ENCODE measurements at places on chromosomes 1 and 21. TPM values are rescaled to one million over a fixed set of nuclear protein-coding genes. Genes with fewer than 3 reads are reported as not detected.

Gene LRRC39
- 0.51 TPM for total RNA-seq

Gene AUNIP
- total RNA-seq, result 12.9 TPM

Gene TMEM50B
- 13.6 TPM for total RNA-seq

Gene SLC25A24
- 13.6 TPM for total RNA-seq

Gene UMODL1
- not detected for total RNA-seq

Gene KLF17
- not detected for total RNA-seq

Gene EXO1
- total RNA-seq, result 53.8 TPM

Gene DCST2
- total RNA-seq, result 0.46 TPM

Gene NUDT17
- total RNA-seq, result 3.7 TPM

Gene MANEAL
- total RNA-seq, result 1.0 TPM

DNA sequence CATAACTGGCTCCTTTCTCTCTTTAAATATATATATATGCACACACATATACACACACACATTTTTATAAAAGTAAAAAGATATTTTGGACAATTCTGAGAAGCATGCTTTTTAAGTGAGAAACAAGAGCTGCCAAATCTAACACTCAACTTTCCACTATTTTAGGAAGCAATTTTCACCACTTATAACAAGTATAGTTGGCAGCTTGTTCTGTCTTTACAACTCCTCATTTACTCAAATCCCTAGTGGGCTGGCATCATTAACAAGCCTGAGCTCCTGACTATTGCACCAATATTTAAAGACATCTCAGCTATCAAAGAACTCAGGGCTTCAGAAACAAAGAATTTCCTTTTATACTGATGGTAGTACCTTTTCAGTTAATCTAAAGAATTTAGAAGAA is 76.6 kb downstream of the RAB3GAP2 start:
- H3K4me3 ChIP-seq, result no peak overlapping the region
- no peaks in the 10 kb centered on the region for H3K4me1 ChIP-seq
- no peak overlapping the region for H3K27ac ChIP-seq

DNA sequence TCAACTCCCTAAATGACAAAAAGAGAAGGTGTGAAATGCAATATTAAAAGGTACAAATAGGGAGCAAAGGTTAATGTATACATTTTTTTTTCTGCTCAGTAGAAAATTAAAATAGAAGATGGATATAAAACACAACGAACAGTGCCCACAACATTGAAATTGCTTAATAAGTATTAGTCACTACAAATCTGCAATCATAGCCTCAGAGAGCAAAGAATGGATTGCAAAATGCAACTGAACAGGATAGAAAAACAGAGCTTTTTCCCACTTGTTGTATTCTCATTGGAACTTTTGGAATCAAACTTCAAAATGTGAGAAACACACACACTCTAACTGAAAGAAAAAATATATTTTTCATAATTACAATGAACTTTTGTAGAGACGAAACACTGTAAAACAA is 552.2 kb upstream of the NCAM2 start:
- no peaks in the 10 kb centered on the region for H3K4me1 ChIP-seq
- H3K4me3 ChIP-seq, result no peak overlapping the region
- no peak overlapping the region for H3K27ac ChIP-seq

DNA sequence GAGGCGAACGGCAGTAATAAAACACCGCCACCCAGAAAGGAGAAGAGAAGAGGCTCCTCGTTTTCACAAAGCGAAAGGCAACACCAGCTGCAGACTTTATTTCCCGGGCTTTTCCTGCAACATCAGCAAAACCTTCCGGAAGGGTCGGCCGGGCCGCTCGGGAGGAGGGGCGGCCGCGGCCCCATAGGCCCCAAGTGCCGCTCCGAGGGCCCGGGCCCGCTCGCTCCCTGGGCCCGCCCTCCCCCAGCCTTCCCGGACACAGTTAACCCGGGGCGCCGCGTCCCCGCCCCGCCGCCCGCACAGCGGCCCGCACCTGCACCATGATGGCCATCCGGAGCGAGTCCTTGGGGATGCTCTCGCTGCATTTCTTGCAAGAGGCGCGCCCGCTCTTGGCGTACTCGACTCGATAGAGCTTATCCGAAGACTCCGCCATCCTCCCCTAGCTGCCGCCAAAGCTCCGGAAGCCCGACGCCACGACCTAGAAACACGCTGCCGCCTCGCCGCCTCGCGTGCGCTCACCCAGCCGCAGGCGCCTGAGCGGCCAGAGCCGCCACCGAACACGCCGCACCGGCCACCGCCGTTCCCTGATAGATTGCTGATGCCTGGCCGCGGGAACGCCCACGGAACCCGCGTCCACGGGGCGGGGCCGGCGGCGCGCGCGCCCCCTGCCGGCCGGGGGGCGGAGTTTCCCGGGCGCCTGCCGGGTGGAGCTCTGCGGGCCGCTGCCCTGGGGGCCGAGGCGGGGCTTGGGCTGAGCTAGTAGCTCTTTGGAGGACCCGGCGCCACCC is at the start of gene PARP1:
Gene PARP1 (minus strand): TSS at position 597 of the 788 bp plus-strand sequence. CDS start 164 bp downstream, at position 433.
- peak within 1 kb of the TSS; percentile 94 for H3K27ac ChIP-seq
- H3K4me1 ChIP-seq, result peaks cover 42% of the 10 kb centered on the region
- H3K36me3 ChIP-seq, result peaks cover 11% of the 10 kb centered on the region
- no peaks in the 10 kb centered on the region for H3K27me3 ChIP-seq
- DNase-seq, result peak; percentile 93

DNA sequence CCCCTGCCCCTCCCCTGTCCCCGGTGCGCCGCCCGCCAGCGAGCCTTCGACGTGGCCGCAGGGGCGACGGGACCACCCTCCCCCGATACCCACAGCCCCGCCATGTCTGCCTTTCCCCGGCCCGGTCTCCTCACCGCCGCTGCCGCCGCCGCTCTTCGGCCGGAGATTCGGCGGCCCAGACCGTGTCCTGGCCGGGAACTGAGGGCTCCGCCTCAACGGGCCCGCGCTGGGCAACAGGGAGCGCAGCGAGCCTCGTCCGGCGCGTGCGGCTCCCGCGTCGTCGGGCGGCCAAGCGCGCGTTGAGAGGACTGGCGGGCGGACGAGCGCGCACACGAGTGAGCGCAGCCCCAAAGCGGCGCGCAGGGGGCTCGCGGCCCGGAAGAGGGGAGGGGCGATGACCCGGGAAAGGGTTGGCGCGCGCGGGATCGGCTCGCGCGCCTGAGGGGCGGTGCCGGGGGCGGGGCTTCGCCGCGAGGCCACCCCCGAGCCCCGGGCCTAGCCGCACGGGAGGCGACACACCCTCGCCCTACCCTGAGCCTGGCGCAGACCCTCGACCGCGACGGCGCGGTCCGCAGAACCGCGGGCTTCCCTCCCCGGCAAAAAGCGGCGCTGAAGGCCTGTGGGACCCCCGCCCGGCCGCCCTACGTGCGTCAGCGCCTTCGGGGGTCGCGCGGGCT is at the start of gene BTG3:
Gene BTG3 (minus strand): TSS at position 337 of the 677 bp plus-strand sequence. CDS start 3,757 bp downstream, outside the sequence.
- H3K36me3 ChIP-seq, result peaks cover 33% of the 10 kb centered on the region
- peak within 1 kb of the TSS; percentile 75 for H3K4me3 ChIP-seq
- peaks cover 37% of the 10 kb centered on the region for H3K4me1 ChIP-seq
- DNase-seq, result peak; percentile 89
- H3K27ac ChIP-seq, result peak within 1 kb of the TSS; percentile 94
- no peaks in the 10 kb centered on the region for H3K27me3 ChIP-seq

DNA sequence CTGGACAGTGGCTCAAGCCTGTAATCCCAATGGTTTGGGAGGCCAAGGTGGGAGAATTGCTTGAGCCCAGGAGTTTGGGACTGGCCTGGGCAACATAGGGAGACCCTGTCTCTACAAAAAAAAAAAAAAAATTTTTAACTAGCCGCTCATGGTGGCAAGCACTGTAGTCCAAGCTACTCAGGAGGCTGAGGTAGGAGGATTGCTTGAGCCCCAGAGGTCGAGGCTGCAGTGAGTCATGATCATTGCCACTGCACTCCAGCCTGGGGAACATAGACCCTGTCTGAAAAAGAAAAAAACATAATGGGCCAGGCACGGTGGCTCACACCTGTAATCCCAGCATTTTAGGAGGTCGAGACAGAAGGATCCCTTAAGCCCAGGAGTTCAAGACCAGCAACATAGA is 5.3 kb downstream of the SPATC1L start:
- H3K27me3 ChIP-seq, result no peaks in the 10 kb centered on the region
- no peak overlapping the region for H3K4me3 ChIP-seq
- no peak for DNase-seq
- no peaks in the 10 kb centered on the region for H3K4me1 ChIP-seq
- H3K27ac ChIP-seq, result no peak overlapping the region

GRCh38 chr1:27668808-27669723 is 2.9 kb downstream of the IFI6 start:
- H3K27me3 ChIP-seq, result no peaks in the 10 kb centered on the region
- peaks cover 31% of the 10 kb centered on the region for H3K4me1 ChIP-seq
- H3K27ac ChIP-seq, result peak overlapping the region; percentile 65
- peaks cover 11% of the 10 kb centered on the region for H3K36me3 ChIP-seq
- DNase-seq, result peak; percentile 93

DNA sequence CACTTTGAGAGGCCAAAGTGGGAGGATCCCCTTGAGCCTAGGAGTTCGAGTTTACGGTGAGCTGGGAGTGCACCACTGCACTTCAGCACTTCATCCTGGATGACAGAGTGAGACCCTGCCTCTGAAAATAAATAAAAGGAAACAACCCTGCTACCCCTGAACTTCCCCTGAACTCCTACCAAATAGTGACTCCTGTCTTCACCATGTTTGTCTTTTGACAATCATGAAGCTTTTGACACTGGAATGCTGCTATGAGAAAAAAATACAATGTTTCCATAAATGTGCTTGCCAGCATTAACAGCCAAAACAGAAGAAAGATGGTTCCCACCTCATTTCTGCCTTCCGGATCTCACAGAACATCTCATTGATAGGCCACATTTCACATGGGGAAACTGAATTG is 10.4 kb downstream of the ZBTB8A start:
- H3K27ac ChIP-seq, result no peak overlapping the region
- DNase-seq, result no peak
- H3K27me3 ChIP-seq, result peaks cover 5% of the 10 kb centered on the region
- no peak overlapping the region for H3K4me3 ChIP-seq
- H3K36me3 ChIP-seq, result no peaks in the 10 kb centered on the region

DNA sequence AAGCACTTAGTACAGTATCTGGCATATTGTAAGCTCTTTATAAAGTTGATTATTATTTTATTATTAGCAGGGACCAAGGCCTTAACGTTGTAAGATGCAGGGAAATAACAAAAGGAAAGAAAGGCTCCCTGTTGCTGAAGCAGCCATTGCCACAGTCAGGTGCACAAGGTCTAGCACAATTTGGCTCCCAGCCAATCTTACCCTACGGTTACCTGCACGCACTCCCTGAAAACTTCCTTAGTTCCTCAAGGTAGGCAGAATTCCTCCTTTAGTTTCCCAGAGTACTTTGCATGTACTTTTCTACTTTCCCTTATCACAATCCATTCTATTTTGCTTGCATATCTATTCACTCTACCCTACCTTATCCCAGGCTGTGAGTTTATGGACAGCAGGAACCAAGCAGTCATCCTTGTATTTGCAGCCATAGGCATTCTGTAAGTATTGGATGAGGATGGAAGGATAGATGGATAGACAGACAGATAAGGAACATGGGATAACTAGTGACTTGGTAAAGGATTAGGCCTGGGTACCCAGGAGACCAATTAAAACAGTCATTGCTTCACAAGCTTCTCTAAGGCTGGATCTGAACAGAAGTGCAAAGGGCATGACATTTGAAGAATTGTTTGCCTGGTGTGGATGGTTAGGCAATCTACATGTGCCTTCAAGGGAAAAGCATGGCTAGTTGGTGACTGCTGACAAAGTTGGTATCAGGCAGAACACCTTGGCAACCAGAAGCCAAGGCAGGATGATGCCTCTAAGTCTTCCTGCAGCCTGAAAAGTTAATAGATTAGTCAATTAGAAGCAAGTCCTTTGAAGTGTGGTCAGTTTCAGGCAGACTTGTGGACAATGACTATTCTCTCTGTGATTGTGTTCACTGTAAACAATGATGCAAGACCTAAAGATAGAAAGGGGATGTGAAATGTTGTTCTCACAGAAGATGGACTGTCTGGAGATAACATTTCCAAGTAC is 20.8 kb upstream of the JAK1 start:
- DNase-seq, result no peak
- peaks cover 4% of the 10 kb centered on the region for H3K4me1 ChIP-seq
- no peak overlapping the region for H3K27ac ChIP-seq
- H3K27me3 ChIP-seq, result no peaks in the 10 kb centered on the region
- H3K36me3 ChIP-seq, result no peaks in the 10 kb centered on the region

DNA sequence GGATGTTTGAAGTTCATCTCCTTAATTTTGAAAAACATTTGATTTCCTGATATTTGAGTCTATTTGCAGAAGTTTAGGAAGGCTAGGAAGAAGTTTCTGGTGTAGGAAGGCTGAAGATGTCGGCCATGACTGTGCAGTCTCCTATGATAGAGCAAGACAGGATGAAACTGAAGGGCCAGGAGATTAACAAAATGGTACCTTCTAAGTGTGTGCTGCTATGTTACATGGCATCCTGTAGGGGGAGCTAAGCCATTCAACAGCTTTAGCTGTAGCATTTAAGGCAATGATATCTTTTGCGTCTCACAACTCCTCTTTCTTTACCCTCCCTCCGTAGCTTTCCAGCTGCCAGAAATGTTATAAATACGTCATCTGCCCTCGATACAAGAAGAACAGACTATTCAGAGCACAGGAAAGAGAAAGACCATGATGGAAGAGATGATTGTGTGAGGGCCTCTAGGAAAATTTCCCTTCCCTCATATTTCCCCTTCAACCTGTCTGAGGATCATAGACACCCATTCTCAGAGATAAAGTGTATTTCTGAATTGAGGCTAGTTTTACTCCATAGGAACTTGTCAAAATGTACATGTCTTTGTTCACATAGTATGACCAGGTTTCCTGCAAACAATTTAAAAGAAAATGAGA is 61.1 kb downstream of the XCL1 start:
- no peaks in the 10 kb centered on the region for H3K4me1 ChIP-seq
- H3K36me3 ChIP-seq, result no peaks in the 10 kb centered on the region
- DNase-seq, result no peak
- no peak overlapping the region for H3K27ac ChIP-seq
- no peak overlapping the region for H3K4me3 ChIP-seq

DNA sequence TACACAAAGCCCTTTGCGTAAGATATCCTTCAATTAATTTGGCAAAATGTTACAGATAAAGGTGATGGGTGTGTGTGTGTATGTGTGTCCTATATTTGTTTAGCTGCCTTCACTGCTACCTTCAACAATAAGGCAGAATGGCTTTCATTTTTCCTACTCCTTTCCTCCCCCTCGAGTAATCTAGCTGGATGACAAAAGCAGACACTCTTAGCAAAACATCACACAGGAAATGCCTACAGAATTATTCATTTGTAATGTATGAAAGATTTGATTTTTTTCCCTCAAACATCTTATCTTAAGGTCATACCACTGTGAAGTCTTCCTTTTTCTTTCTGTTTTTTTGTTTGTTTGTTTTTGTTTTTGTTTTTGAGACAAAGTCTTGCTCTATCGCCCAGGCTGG is 10.6 kb downstream of the PTPN22 start:
- peaks cover 49% of the 10 kb centered on the region for H3K36me3 ChIP-seq
- no peak for DNase-seq
- H3K27ac ChIP-seq, result peak overlapping the region; percentile 71
- H3K4me1 ChIP-seq, result peaks cover 40% of the 10 kb centered on the region
- H3K27me3 ChIP-seq, result no peaks in the 10 kb centered on the region

DNA sequence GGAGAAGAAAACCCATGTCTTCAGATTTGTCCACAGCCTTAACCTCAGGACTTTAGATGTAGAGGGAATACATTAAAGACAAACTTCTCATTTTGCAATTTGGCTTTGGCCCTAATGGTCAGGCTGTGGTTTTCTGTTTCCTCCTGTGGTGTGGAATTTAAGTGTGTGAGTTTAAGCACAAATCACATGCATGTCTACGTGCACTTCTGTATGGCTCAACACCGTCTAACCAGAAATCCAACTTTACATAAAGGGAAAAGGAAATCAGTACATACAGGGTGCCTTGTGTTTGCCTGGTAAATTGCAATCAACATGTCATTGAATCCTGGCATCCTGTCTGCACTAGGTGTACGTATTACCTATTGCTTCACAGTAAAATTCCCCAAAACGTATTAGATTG is 1.2 kb upstream of the ZNF124 start:
- H3K27me3 ChIP-seq, result no peaks in the 10 kb centered on the region
- peaks cover 10% of the 10 kb centered on the region for H3K4me1 ChIP-seq
- H3K36me3 ChIP-seq, result peaks cover 18% of the 10 kb centered on the region
- H3K27ac ChIP-seq, result no peak overlapping the region
- no peak for DNase-seq

All from activated CD4-positive, alpha-beta T cell treated with anti-CD3 and anti-CD28 coated beads for 36 hours (primary cell).